Stimulated activated CD4-positive, alpha-beta T cell treated with anti-CD3 and anti-CD28 coated beads, Interleukin-15, amount 100 ng/mL, for 1 hour (primary cell): ENCODE measurements at places on chromosomes 3 and 15.

DNA sequence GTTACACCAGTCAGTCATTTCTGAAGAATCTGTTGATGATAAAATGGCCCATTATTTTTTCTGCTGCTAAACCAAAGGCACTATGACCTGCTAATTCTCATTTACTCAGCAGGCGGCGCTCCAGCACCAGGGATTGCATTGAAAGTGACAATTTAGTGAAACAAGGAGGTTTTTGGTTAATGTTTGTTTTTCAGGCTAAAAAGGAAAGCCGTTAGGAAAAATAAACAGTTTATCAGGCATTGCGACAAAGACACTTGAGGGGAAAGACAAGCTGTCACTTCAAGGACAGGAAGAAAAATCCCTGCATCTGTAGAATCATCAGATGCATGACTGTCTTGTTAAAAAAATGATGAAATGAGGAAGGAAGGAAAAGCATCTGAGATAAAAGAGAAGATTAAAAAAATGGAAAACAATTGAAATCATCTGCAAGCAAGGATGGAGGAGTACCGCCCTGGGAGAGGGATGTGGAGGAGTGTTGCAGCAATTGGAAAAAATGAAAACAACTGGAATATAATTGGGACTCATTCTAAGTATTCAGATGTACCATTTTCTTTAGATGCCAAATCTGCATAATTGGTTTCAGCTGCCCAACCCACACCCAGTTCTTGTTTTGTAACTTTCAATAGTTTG is 54.0 kb downstream of the NR1D2 start:
- DNase-seq, result no peak

DNA sequence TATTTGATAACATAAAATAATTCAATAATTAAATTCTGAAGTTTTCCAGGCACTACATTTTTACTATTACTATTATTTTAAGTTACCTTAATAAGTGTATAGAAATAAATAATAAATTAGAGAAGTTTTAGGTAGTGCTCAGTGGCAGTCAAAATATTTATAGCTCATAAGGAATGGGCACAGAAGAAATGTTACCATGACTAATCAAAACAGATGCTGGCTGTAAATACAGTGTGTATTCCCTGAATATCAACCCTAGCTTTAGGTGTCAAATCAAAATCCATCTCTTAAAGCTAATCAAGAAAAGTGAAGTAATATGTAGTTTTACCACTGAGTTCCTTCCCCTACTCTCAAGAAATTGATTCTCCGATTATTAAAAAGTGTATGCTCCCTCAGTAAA is 35.5 kb downstream of the ZBTB20 start:
- no peak for DNase-seq

DNA sequence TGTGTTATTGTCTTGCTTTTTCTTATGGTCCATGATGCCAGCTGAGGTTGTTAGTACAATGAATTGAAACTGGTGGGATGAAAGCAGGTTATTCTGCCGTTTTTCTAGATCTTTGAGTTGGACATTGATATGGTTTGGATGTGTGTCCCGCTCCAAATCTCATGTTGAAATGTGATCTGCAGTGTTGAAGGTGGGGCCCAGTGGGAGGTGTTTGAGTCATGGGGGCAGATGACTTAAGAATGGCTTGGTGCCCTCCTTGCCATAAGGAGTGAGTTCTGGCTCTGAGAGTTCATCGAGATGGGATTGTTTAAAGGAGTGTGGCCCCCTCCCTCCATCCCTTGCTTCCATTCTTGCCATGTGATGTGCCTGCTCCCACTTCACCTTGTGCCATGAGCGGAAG is 80.3 kb upstream of the PIAS1 start:
- DNase-seq, result no peak

- no peak for DNase-seq
Measured at GRCh38 chr3:42838571-42838970, 29.3 kb downstream of the ACKR2 start.
